ENCODE measurements at places on chromosomes 1 and 21. TPM values are rescaled to one million over a fixed set of nuclear protein-coding genes. Genes with fewer than 3 reads are reported as not detected.

DNA sequence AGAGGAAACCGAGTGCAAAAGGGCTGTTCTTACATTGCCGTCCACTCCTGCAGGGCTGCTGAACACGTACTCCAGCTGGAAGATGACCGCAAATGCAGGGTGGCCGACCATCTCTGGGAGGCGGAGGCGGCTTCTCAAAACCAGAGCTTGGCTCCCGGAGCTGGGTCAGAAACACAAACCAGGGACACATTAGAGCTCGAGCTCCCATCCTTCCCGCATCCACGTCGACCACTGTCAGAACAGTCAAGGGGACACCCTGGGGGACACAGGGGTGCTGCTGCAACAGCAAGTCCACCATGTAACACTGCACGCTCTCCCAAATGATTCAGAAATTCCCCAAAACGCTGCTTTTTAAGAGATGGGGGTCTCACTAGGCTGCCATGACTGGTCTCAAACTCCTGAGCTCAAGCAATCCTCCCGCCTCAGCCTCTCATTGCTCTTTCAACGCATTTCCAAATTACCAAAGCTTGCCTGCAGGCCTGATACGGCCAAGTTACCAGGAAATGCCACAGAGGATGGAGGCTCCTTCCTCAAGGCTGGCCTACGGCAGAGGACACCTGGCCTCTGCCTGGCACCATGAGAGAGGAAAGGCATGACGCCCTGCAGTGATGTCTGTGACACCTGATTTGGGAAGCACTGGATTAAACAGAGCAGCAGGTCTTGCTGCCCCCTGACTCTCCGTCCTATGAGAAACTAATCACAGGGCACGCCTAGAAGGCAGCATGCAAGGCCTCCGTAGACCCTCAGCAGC lies 45.0 kb downstream of the NPHP4 start:
- no peak for DNase-seq

- no peak for DNase-seq
These were observed 275.9 kb upstream of the CACYBP start for GRCh38 chr1:174723816-174724215.

The ZNF697 gene
- total RNA-seq = 8.7 TPM

The IRF6 gene
- total RNA-seq = 18.2 TPM

The KANK4 gene
- total RNA-seq = 4.4 TPM

DNA sequence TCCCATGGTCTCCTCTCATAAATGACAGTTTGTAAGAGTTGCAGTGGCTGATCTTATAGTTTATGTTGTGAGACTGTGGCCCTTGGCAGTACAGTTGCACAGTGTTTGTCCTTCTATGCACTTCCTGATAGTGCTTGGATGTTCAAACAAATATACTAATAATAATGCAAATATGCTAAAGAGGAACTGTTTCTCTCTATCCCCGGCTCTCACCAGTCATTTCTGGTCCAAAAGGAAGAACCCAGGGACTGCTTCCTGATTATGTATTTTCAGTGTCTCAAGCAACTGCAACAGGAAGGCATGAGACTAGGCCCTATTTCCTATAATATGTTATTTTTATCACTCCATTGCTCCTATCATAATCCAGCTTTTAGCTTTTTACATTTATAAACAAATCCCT lies 17.0 kb upstream of the SUCO start:
- no peak for DNase-seq

GRCh38 chr1:22323141-22323845 lies 128.4 kb upstream of the ZBTB40 start:
- no peak for DNase-seq

The NPPA gene
- total RNA-seq = 2.6 TPM

- no peak for DNase-seq
These were observed 76.3 kb upstream of the SLC44A3 start for GRCh38 chr1:94743862-94744261.

The LRIG2 gene
- total RNA-seq = 15.0 TPM

DNA sequence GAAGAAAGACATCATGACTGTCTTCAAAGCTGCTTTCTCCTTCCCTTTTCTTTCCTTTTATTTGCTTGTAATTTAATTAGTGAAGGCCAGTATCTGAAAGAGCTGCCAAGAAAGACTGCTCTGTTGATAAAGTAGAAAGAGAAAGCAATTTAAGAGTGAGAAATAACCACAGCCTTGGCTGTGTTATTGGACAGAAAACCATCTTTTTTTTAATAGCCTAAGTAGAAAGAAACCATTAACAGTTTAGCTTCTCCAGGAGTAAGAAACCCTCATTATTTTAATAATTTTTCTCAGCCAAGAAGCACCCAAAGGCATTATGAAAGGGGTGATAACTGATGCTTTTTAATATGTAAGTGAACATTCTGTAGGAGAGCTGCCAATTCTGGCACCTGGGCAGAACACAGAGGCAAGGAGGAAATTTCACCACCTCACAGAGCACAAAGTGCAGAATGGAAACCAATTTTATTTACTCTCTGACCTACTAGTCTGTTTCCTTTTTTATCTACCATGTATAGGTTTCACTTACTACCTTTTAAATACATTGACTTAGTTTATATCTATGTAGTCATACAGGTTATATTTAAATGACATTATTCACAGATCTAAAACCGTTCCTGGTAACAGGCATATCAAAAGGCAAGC lies 703.2 kb downstream of the MRPL39 start:
- no peak for DNase-seq

The OR2T11 gene
- not detected for total RNA-seq

The HMCN1 gene
- 28.0 TPM for total RNA-seq

- DNase-seq = no peak
These were observed 274.5 kb downstream of the SIPA1L2 start for GRCh38 chr1:232355162-232356006.

- DNase-seq = no peak
These were observed 1.0 kb upstream of the CELA2A start for GRCh38 chr1:15455522-15455921.

All from lower lobe of right lung (tissue), 2 donors.